ENCODE measurements at places on chromosomes 1 and 21.

GRCh38 chr1:95233737-95234500 is at the start of gene RWDD3:
Gene RWDD3, plus strand, starts transcription at chr1:95234210. Its CDS starts 21 bp downstream, at chr1:95234231.
- DNase-seq: peak; percentile 48

DNA sequence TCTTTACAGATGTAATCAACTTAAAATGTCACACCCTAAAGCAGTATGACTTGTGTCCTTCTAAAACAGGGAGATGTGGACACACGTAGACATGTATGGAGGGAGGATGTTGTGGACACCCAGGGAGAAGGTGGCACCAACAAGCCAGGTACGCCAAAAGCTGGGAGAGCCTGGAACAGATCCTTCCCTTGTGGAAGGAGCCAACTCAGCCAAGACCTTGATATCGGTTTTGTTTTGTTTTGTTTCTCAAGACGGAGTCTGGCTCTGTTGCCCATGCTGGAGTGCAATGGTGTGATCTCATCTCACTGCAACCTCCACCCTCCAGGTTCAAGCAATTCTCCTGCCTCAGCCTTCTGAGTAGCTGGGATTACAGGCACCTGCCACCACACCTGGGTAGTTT is 45.6 kb downstream of the CHAF1B start:
- no peak for DNase-seq

DNA sequence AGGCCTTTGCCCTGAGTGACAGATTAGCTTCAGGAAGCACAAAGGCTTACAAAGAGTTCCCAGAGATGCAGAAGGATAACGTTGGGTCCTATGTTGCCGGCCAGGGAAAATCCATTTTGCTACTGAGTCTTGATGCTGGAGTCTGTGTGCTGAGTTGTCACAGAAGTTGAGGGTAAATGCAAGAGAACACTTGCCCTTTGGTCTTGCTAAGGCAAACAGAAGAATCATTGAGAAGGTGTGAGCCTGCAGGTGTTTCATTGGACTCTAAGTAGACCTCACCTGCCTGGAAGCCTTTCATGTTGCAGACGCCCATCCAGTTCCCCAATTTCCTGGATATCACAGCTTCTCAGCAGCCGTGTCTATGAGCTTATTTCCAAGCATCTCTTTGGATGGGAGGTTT is 105.2 kb downstream of the PCP4 start:
- no peak for DNase-seq

- DNase-seq: no peak
Measured at GRCh38 chr1:199851439-199852140, 175.9 kb upstream of the NR5A2 start.

DNA sequence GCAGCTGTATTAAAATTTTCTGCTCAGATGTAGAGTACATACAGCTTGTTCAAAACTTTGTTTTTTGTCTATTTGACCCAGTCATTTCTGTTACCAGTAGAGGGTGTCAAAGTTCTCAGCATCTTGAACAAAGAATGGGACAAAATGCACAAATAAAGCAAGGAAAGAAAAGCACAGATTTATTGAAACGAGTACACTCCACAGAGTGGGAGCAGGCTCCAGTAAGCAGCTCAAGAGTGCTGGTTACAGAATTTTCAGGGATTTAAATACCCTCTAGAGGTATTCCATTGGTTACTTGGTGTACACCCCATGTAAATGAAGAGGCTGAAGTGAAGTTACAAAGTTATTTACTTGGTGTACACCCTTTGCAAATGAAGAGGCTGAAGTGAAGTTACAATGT is 8.9 kb upstream of the PRMT6 start:
- DNase-seq: no peak

DNA sequence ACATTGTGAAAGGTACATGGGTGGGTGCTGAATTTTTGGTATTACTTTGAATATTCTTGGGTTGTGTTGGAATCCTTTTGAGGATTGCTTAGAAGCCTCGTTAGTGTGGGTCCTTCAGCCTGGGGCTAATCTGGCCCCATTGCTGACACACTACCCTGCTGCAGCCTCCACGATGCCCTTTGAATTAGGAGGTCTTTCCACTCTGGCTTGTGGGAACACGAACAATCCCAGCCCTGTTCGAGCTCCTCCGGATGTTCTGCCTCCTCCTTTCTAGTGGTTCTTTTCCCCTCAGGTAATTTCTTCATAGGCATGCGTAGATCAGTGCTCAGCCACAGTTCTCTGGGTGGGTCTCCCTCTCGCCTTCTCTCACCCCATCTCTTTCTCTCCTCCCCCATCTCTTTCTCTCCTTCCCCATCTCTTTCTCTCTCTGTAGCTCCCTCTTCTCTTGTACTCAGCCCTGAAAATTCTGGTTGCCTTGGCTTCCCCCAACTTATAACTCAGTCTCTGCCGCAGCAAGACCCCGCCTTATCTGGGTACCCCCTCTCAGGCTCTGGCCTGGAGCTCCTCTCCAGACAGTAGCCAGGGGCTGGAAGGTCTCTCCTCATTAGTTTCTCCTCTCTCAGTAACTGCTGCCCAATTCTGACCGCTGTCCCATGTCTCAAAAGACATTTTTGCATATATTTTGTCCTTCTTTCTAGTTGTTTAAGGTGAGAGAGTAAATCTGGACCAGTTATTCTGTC is 46.0 kb upstream of the SLC19A1 start:
- no peak for DNase-seq

- no peak for DNase-seq
Measured at GRCh38 chr1:198798923-198799386, 160.1 kb downstream of the PTPRC start.

DNA sequence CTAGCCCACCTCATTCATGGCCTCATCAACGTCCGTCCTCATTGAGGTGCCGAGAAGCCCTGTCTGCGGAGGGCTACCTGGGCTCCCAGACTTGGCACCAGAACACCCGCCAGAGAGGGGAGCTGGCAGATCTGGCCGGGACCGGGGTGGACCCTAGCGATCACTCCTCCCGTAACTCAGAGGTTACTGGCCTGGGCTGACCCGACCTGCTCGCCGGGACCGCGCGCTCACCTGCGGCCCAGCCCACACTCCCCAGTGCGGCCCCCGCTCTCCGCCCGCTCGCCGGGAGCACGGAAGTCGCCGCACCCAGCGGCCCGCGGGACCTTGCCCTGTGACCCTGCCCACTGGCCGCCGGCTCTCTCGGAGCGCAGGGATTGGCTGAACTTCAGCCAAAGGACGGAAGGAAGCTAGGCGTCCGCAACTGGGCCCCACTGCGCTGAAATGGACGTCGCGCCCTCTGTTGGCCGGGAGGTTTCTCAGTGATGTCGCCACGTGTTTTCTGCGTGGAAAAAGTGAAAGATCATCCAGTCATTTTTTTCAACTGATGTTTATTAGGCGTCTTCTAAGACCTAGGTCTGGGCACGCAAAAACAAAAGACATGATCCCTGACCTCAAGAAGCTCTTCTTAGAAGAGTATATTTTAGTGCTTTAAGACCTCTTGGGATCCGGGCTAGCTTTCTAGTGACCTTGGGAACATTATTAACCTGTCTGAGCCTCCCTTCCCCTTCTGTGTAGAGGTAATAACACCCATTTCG is at the start of gene SMIM12:
SMIM12 (minus strand) TSS at position 304 of the 755 bp plus-strand sequence. CDS start 3,772 bp downstream, outside the sequence.
- DNase-seq: peak; percentile 80

DNA sequence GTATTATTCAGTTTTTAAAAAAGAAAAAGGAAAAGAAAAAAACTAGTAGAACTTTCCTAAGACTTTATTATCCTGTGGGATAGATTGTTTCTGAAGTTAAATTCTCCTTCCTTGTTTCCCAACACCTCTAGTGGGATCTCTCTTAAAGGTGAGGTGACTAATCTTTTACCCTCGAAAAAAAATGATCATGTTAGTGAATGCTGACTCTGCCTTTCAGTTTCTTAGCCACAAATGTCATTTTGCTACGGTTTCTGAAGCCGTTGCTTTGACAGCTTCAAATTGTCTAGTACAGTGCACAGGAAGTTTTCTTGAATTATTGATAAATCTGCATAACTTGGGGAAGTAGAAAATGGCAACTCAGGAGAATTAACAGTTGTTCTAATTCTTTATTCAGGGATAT is 13.0 kb upstream of the NEK7 start:
- no peak for DNase-seq
